ENCODE measurements at places on chromosomes 12 and 14. TPM values are rescaled to one million over a fixed set of nuclear protein-coding genes. Genes with fewer than 3 reads are reported as not detected.

Gene EMP1
- 4.2 TPM for total RNA-seq

Gene TAS2R7
- total RNA-seq = not detected

Gene KLRC4
- total RNA-seq = 6.1 TPM

Gene TTC7B
- total RNA-seq = 9.2 TPM

Gene MIPOL1
- total RNA-seq = 0.50 TPM

All from activated T-cell treated with anti-CD3 and anti-CD28 coated beads, Interleukin-2, amount 50 U/mL, for 72 hours (primary cell).